Mucosa of descending colon (tissue), 3 donors: ENCODE measurements at places on chromosomes 2 and 18.

DNA sequence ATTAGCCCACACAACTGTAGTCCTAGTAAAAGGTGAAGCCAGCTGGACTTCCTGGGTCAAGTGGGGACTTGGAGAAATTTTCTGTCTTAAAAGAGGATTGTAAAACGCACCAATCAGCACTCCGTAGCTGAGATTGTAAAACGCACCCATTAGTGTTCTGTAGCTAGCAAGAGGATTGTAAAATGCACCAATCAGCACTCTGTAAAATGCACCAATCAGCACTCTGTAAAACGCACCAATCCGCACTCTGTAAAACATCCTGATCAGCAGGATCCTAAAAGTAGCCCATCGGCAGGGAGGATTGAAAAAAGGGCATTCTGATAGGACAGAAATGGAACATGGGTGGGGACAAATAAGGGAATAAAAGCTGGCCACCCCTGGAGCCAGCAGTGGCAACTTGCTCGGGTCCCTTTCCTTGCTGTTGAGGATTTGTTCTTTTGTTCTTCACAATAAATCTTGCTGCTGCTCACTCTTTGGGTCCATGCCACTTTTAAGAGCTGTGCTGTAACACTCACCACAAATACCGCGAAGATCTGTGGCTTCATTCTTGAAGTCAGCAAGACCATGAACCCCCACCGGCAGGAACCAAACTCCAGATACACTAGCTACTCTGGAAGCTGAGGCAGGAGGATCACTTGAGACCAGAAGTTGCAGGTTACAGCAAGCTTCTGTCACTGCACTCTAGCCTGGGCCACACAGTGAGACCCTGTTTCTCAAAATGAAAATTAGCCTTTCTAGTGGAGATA is 102.6 kb downstream of the HS6ST1 start:
- no peak for DNase-seq

- no peak for DNase-seq
Observed at GRCh38 chr2:10773821-10774341, 38.7 kb downstream of the PDIA6 start.

- no peak for DNase-seq
Observed at GRCh38 chr2:212523756-212524155, 14.8 kb downstream of the ERBB4 start.

- no peak for DNase-seq
Observed at GRCh38 chr2:1553671-1554295, 140.5 kb downstream of the TPO start.

DNA sequence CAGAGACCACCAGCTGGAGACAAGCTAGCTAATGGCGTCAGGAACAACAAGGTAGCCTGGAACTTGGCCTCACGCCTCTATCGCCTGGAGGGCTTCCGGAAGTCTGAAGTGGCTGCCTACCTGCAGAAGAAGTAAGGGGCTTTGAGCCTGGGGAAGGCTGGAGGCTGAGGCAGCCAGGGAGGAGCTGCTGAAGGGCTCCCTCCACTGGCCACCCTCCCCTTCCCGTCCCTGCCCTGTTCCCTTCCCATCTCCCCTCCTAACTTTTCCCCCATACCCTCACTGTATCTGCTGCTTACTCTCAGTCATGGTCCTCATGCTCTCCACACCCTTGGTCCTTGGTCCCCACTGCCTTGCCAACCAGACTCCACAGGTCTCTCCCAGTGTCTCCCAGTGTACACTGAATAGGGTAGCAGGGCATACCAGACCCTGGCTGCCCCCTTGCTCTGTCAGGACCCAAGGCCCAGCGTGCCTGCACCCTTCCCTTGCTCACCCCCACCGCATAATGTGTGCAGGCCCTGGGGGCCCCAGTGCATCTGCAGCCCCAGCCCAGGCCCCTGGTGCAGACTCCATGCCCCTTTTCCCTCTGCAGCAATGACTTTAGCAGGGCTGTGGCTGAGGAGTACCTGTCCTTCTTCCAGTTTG is 18.8 kb downstream of the PSD4 start:
- DNase-seq = no peak

GRCh38 chr2:88815282-88815681 is 123.8 kb downstream of the RPIA start:
- no peak for DNase-seq

GRCh38 chr2:24620936-24621335 is 129.9 kb downstream of the NCOA1 start:
- DNase-seq = no peak

GRCh38 chr2:43408407-43409160 is 182.2 kb upstream of the ZFP36L2 start:
- no peak for DNase-seq

DNA sequence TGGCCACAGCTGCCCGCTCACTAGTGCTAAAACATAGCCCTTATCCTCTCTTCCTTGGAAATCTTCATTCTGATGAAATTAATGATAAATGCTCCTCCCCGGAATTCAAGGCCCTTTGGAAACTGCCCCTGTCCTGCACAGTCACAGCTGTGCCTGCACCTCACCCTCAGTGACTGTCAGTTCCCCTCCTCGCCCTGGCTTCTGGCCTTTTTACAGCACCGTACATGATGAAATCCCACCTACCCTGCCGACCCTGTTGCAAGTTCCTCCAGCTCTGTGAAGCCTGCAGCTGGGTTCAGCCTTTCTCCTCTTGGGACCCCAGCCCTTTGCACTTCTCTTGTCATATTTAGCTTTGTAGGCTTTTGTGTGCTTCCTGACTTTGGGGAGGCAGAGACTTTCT is 48.4 kb downstream of the DCDC2C start:
- DNase-seq = no peak

DNA sequence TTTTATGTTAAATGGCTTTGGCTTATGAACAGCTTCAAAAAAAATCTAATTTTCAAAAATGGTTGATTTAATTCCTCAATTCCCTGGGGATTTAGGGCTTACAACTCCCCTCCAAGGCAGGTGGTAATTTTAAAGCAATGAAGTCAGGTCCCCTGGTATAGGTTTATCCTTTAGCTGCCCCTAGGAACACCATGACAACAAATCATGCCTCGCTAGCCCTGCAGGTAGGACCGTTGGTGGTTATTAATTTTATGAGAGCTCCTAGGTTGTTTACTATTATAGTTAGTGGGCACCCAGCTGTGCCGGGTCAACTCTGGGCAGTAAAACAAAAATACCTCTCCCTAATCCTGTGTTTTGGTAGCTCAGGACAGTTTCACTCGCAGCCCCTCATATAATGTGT is 26.2 kb upstream of the MBOAT2 start:
- DNase-seq = no peak

GRCh38 chr2:70671092-70671675 is 96.8 kb downstream of the ADD2 start:
- no peak for DNase-seq

GRCh38 chr2:130951018-130951417 is 114.3 kb downstream of the ARHGEF4 start:
- DNase-seq = no peak

GRCh38 chr2:27076323-27076722 is 2.1 kb upstream of the EMILIN1 start:
- no peak for DNase-seq

- DNase-seq = no peak
Observed at GRCh38 chr2:3633982-3634595, 23.9 kb upstream of the ALLC start.

GRCh38 chr2:31300309-31300708 is 66.4 kb downstream of the EHD3 start:
- no peak for DNase-seq

- DNase-seq = no peak
Observed at GRCh38 chr2:64526034-64526433, 1.9 kb downstream of the AFTPH start.

- no peak for DNase-seq
Observed at GRCh38 chr2:221642447-221642846, 70.3 kb upstream of the EPHA4 start.

DNA sequence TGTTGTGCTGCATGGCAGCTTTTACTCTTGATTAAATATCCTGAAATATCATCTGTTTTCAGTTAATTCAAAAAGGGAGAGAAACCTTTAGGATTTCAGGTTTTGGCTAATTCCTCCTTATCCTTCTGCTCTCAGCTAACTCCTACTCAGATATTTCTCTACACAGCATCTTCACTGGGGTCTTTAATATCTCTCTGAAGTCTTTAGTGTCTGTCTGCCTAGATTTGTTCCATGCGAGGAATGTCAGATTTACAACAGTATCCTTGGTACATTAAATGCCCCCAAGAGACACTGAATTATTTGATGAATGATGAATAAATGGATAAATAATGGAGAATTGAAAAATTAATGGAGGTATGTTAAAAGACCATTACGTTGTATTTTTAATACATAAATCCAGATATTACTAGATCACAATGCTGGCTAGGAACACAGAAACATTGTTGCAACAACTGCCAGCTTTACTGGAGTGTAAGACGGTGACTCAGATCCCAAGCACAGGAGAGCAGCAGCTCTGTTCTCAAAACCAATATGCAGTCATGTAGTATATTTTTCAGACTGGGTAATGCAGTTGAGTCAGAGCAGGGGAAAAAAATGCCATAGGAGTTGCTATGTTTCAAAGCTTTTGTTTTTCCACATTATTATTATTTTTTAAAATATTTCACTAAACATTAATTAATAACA is 388.0 kb upstream of the SYT4 start:
- no peak for DNase-seq

DNA sequence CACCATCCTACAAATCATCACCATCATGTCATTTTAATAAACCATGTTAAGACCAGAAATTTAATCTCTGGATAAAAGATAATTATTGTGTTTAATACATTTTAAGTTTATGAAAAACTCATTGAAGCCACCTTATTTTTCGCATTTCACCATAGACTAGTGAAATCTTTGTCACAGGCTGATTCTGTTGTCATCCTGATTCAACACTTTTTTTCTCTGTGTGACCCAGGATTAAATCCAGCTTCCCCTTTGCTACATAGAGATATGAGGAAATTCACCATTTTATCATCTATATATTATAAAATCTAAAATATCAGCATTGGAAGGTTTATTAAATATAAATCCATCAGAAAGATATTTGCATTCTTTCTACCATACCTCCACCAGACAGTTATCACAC is 29.2 kb upstream of the MRO start:
- DNase-seq = no peak

- no peak for DNase-seq
Observed at GRCh38 chr18:79186649-79187048, 117.5 kb downstream of the ATP9B start.

DNA sequence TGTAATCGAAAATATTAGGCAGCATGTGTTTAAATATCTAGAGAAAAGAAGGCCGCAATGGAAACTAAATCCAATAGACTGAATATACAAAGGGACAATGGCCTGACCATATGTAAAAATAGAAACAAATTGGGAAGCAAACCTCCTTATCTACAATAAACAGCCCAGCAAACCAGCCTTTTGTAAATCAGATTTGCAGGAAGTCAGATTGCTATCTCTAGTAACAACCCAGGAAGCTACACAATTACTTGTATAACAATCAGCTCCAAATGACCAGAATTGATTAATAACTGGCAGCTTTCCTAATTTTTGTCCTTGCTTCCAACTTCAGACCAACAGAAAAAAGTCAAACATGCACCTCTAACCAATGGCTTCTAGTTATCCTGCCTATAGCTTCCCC is 860.0 kb downstream of the CPS1 start:
- DNase-seq = no peak

GRCh38 chr18:79611040-79611681 is 68.4 kb upstream of the CTDP1 start:
- DNase-seq = no peak

DNA sequence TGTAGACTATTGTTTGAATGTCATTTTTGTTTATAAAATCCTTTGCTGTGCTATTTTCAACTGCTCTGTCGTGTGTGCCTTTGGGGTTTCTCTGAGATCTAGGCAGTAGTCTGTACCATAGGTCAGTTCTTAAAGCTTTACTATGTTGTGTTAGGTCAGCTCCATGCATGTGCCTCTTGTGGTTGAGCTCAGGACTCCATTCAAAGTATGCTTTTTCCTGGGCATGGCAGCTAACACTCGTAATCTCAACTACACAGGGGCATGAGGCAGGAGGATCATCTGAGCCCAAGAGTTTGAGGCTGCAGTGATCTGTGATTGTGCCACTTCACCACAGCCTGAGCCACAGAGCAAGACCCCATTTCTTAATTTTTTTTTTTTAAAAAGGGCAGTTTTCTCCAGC is 174.4 kb upstream of the SPHKAP start:
- no peak for DNase-seq

- DNase-seq = no peak
Observed at GRCh38 chr2:119251652-119252051, 28.0 kb downstream of the STEAP3 start.

- DNase-seq = no peak
Observed at GRCh38 chr2:156481312-156481711, 45.1 kb downstream of the GPD2 start.

- DNase-seq = no peak
Observed at GRCh38 chr2:30757749-30758148, 49.5 kb downstream of the CAPN13 start.

DNA sequence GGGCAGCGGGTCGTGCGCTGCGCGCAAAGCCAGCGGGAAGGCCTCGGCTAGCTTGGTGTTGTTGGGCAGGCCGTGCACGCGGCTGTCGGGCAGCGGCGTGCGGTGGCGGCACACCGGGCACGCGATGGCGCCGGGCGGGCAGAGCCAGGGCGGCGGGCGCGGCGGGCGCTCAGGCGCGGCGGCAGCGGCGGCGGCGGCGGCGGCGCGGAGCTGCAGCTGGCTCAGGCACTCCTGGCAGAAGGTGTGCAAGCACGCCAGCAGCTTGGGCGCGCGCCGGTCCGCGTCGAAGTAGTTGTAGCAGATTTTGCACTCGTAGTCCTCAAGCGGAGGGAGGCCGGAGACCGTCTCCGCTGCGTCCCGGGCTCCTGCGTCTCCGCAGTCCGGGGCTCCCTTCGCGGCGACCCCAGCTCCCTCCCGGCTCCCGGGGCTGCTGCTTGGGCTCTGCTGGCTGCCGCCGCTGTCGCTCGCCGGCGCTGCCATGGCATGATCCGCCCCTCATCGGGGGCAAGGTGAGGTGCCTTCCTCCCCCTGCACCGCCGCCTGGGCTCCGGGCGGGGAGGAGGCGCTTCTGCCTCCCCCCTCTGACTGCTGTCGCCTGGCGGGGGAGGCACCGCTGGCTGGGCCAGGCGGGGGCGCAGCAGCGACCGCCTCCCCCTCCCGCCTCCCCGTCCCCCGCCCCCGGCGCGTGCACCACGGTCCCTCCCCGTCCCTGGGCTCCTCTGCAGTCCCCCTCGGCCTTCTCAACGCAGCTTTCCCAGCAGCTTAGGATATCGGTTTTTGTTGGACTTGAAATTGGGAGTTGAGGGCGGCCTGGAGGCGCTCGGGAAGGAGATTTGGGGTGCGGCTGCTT is 21.0 kb upstream of the PAX3 start:
- peak; percentile 61 for DNase-seq

DNA sequence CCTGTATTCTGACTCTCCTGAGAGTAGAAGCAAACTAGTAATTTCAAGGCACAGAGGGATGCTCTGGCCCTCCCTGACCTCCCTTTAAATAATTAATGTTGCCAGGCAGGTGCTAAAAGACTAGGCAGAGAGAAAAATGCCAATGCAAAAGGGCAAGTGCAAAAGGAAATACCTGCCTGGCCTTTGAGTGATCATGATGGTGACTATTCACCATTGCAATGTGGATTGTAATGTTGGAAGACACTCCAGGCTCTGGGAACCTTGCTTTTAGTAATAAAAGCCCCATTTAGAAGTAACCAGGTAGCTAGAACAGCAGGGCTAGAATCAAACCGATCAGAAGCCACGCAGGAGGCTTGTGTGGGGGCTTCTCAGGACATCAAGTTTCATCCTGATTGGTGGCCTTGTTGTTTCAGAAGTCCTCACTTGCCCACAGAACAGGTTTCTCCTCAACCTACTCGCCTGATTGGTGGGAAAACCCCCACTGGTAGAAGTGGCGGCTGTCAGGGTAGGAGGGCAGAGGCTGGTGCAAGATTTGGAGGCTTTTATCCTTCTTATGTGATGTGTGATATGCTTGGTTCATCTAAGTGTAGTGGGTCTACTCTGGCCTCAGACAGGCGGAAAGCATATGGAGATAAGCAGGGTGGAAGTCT is 16.0 kb upstream of the CHRNA1 start:
- DNase-seq = no peak
